ENCODE measurements at places on chromosomes 11 and 22.
A peak's percentile ranks its signal among the peaks of the same experiment; 100 is the strongest.

GRCh38 chr11:58442136-58442535 lies at the start of gene OR5B12:
TSS of gene OR5B12 (minus strand) at chr11:58442236. CDS start at chr11:58440151, 2,085 bp downstream.
- H3K27ac ChIP-seq = no peak within 1 kb of the TSS
- H3K4me3 ChIP-seq = no peak within 1 kb of the TSS
- no peak for DNase-seq
- H3K27me3 ChIP-seq = peaks cover 42% of the 10 kb centered on the region
- H3K4me1 ChIP-seq = no peaks in the 10 kb centered on the region

- DNase-seq = no peak
- peaks cover 67% of the 10 kb centered on the region for H3K4me1 ChIP-seq
- peaks cover 37% of the 10 kb centered on the region for H3K36me3 ChIP-seq
- no peaks in the 10 kb centered on the region for H3K27me3 ChIP-seq
- H3K27ac ChIP-seq = no peak overlapping the region
Measured at GRCh38 chr11:96284917-96285316, 58.1 kb downstream of the MAML2 start.

- no peak overlapping the region for H3K27ac ChIP-seq
- no peaks in the 10 kb centered on the region for H3K4me1 ChIP-seq
- H3K27me3 ChIP-seq = peaks cover 11% of the 10 kb centered on the region
- no peak for DNase-seq
Measured at GRCh38 chr22:49086606-49087157, 741.0 kb downstream of the BRD1 start.

DNA sequence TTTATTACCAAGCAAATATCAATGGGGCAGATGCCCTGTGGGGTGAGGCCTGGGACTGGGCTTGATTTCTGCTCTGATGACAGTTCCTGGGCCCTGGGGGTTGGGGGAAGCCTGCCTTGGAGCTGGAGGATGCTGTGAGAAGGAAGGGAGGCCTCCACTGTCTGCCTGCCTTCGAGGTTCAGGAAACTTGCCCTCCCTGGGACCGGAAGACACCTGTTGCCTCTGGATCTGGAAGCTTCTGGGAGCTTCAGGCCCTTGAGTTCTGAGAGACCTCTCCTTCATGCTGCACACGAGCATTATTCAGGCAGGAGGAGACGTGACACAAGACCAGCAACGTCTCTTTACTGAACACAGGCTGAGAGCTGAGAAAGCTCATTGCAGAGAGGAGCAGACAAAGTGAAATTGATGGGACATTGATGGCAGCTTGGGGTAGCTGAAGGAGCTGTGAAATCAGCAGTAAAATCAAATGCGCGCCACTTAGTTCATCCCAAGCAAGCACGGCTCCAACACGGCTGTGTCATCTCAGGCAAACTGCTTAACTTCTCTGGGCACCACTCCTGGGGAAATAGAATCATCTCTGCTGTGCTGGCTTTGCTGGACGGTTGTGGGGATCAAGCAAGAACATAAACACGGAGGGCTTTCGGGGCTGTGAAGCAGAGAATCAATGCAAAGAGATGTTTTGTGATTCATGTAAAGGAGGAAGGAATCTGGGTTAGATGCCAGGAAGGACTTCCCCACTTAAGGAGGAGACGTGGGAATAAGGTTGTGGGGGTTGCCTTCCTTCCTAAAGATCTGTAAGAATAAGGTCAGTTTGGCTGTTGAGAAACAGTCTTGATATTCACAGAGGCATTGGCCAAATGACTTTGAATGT lies 64.5 kb downstream of the TP53I11 start:
- H3K27ac ChIP-seq = no peak overlapping the region
- no peaks in the 10 kb centered on the region for H3K4me1 ChIP-seq
- H3K4me3 ChIP-seq = no peak overlapping the region
- peaks cover 12% of the 10 kb centered on the region for H3K27me3 ChIP-seq
- H3K36me3 ChIP-seq = no peaks in the 10 kb centered on the region

- H3K4me1 ChIP-seq = peaks cover 10% of the 10 kb centered on the region
- H3K27ac ChIP-seq = no peak overlapping the region
- no peak for DNase-seq
- H3K36me3 ChIP-seq = no peaks in the 10 kb centered on the region
Measured at GRCh38 chr22:25959818-25960774, 209.2 kb upstream of the SEZ6L start.

DNA sequence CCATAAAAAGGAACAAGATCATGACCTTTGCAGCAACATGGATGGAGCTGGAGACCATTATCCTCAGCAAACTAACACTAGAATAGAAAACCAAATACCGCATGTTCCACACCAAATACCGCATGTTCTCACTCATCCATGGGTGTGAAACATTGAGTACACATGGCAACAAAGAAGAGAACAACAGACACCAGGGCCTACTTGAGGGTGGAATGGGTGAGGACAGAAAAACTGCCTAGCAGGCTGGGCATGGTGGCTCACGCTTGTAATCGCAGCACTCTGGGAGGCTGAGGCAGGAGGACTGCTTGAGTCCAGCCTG lies 12.3 kb downstream of the EHD1 start:
- H3K36me3 ChIP-seq = peaks cover 39% of the 10 kb centered on the region
- H3K27ac ChIP-seq = peak overlapping the region; percentile 96
- no peak for DNase-seq
- peaks cover 69% of the 10 kb centered on the region for H3K4me1 ChIP-seq
